ENCODE measurements at places on chromosomes 1 and 21.

DNA sequence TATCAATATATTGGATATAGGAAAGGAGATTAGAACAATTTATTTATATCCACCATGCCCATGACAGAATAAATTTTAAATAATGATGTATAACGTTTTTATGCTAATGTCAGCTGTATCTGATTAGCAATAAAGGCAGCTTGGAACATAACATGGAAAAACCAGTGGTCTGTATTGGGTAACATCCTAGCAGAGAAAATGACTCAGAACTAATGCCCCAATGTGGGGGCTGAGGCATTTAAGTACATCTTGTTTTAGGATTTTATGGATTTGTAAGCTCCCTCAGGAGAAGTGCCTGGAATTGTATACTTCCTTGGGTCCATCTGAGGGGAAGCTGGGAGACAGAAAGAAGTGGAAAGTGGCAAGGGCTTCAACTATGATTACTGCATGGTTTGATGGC lies 82.3 kb downstream of the HMCN1 start:
- DNase-seq, result no peak

GRCh38 chr1:61980561-61980960 lies 214.1 kb upstream of the L1TD1 start:
- no peak for DNase-seq

- no peak for DNase-seq
Observed at GRCh38 chr21:42092771-42093170, 21.7 kb downstream of the UMODL1 start.

- no peak for DNase-seq
Observed at GRCh38 chr1:113891631-113892220, 4.3 kb upstream of the BCL2L15 start.

- DNase-seq, result no peak
Observed at GRCh38 chr1:113963281-113963906, 15.9 kb upstream of the OLFML3 start.

- DNase-seq, result no peak
Observed at GRCh38 chr1:203287109-203287893, 18.0 kb upstream of the BTG2 start.

DNA sequence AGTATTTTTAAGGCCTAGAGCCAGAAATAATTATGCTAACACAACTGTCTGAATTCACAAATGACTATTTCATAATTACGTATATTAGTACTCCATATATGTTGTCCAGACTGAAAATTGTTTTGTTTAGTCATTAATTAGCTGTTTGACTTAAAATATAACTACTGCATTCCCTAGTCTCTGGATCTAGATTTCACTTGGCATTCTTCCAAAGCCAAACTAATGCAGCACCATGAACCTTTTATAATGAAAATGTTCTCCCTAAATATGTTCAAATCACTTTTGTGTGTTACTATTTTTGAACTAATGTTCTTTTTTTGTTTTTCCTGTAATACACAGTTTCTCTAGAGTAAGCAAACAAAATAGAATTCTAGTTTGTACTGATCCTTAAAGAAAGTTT lies 46.1 kb downstream of the CAMTA1 start:
- no peak for DNase-seq

GRCh38 chr21:40299451-40299850 lies 432.2 kb downstream of the PCP4 start:
- no peak for DNase-seq

DNA sequence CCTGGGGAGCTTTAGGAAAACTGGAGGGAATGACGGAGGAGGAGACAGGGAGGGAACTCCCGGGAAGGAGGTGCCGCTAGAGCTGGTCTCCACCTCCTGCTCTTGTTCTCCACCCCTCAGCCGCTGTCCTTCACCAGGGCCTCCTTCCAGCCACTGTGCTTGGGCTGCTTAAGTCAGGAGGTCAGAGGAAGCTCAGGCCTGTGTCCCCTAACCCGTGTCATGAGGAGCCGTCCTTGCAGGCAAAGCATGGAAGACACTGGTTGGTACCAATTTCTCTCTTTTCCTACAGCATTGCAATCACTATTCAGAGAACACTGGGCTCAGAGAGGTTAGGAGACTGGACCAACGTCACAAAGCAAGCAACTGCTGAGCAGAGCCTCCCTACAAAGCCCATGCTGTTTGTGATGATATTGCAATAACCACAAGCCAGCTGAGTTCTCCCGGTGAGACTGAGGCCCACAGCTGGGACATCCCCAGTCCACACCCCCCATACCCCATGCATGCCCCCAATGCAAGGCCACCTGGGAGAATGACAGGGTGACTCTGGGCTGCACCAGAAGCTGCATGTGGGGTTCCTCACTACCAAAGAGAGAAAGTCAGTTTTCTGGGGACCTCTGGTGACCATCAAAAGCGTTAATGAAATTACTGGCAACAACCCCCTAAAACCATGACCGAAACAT lies 427.5 kb downstream of the NPHP4 start:
- DNase-seq, result no peak

DNA sequence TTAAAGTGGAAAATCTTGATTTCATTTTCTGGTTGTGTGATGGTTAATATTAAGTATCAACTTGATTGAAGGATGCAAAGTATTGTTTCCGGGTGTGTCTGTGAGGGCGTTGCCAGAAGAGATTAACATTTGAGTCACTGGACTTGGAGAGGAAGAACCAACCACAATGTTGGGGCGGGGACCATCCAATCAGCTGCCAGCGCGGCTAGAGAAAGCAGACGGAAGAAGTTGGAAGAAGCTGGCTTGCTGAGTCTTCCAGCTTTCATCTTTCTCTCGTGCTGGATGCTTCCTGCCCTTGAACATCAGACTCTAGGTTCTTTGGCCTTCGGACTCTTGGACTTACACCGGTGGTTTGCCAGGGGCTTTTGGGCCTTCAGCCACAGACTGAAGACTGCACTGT lies 832.6 kb upstream of the TMPRSS15 start:
- no peak for DNase-seq

- no peak for DNase-seq
Observed at GRCh38 chr1:2160451-2161300, 33.9 kb downstream of the FAAP20 start.

DNA sequence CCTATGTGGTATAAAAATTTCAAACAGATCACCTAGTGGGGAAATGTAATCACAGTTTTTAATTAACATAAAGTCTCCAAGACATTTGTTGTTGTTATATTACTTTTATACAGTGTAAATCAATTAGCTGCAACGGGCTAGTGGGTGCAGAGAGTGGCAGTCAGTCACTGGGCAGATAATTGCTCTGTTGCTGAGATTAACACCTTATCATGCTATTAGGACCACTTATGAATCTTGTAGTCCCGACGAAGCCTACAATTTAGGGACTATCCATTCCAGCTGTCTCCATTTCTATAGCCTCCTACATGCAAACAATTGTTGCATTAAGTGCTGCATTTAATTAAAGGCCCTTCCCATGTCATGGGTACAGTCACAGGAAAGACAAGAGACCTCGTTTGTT lies 158.9 kb upstream of the PROX1 start:
- DNase-seq, result no peak

GRCh38 chr1:170133766-170134495 lies 11.8 kb upstream of the NTMT2 start:
- DNase-seq, result no peak

DNA sequence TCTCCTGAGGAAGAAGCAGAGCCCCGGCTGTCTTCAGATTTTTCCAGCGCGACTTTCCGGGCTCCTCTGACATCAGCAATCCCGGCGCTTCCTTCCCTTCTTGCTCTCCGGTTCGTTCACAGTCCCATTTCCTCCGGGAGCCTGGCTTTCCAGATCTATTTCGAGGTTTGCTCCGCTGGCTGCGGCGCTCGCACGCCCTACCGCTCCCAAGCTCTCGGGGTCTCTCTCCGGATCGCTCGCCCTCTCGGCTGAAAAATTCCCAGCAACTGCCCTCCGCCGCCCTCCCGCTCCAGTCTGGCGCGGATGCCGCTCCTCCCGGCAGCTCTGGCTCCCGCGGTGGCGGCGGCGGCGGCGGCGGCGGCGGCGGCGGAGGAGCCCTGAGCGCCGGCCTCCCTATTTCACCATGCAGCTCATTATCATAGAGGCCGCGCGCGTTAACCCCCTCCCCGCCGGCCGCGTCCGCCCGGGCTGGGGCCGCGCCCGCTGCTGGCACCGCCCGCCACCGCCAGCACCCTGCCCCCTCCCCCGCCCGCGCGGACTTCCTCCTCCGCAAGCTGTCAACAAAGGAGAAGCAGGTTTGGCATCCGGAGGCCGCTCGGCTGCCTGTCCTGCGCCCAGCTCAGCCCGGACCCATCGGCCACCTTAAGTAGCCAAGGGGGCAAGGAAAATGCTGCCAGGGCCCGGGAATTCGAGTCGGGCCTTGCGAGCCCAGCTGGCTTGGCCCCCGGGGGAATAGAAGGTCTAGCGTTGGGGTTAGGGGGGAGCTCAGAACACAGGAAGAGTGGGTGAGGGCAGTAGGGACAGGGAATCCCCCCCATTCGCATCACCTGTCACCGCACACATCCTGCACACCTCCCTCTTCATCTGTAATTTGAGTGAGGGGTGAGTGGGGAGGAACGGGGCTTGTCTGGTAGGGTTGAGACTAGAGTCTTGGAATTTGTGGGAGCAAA lies at the start of gene PLXNA2:
Gene PLXNA2 (minus strand): TSS at position 418 of the 950 bp plus-strand sequence. CDS start 26,462 bp downstream, outside the sequence.
- peak; percentile 19 for DNase-seq

DNA sequence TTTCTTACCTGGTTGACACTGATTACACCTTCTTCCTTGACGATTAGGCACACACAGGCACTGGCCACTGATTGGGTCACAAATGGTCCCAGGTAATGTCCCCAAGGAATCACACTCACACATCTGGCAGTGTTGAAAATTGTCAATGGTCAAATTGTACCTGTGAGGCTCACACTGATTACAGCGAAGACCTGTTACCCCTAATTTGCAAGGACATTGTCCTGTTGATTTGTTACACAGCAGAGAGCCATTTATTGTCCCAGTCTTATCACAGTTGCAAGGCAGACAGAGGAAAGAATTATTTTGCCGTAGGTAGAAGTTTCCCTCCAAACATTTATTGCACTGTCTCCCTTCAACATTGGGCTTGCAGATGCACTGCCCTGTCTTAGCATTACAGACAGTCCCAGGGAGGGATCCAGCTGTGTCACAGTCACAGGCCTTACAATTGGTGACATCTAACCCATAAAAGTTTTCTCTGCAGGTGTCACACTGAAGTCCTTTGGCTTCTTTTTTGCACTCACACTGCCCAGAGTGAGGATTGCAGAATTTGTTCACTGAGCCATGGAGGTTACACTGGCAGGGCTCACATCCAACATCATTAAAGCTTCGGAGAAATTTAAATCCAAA lies 176.6 kb downstream of the USH2A start:
- no peak for DNase-seq

GRCh38 chr1:77874804-77875445 lies 13.5 kb upstream of the NEXN start:
- DNase-seq, result no peak

- no peak for DNase-seq
Observed at GRCh38 chr1:90841473-90841872, 124.4 kb upstream of the BARHL2 start.

DNA sequence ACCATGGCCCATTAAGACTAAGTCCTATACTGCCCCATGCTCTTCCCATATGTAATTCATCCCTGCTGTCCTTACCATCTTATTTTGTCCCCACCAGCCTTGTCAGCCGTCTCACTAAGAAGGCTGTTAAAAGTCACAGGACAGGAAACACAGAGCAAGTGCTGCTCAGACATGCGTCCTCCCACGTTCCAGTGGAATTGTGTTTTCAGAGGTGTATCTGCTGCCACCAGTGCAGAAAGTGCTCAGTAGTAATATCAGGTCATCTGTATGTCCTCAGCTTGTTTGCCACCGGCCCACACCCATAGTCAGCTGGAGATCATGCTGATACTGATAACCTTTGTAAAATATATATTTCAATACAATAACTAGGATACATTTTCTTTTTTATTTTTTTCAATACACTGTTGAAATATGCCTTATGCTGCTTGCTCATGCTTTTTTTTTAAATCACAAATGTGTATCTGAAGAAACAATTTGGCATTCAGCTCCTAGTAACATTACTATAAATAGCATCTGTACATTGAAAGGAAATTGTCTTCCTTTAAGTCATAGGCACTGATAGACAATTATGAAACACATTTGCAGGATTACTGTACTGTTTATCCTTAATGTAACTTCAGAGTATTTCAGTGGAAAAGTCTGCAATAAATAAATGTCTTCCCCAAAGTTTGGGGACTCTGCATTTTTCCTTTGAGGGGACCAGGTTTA lies 156.9 kb downstream of the EDEM3 start:
- DNase-seq, result no peak

- no peak for DNase-seq
Observed at GRCh38 chr1:117096951-117097408, 24.6 kb downstream of the TRIM45 start.

DNA sequence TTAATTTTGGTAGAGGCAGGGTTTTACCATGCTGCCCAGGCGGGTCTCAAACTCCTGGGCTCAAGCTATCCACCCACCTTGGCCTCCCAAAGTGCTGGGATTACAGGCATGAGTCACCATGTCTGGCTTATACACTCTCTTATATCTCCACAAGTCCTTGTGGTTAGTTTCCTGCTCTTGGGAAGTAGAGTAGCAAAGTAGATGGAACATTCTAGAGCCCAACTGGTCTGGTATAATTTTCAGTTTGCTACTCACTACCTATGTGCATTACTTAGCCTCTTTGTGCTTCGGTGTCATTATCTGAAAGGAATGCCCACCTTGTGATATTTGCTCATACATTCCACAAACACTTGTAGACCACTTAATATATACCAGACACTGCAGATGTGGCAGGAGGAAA lies 96.6 kb upstream of the IPO9 start:
- no peak for DNase-seq

DNA sequence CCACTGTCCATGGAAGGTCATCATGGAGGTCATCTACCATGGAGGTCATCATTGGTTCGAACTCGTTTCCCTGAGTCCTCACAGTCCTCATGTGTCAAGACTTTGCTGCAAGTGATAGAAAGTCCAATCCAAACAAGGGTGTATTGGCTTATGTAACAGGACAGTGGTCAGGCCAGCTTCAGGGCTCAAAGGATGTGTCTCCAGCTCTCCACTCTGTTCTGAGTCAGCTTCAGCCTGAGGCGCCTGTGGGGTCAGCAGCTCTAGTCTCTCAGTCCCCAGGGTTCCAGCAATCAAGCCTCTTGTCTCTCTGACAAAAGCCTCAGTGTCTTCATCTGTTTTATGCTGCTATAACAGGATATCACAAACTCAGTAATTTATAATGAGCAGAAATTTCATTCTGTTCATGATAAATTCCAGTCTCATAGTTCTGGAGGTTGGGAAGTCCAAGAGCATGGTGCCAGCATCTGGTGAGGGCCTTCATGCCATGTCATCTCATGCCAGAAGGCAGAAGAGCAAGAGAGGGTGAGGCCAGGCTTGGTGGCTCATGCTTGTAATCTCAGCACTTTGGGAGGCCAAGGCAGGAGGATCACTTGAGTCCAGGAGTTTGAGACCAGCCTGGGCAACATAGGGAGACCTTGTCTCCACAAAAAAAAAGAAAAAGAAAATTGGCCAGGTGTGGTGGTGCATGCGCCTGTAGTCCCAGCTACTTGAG lies 19.5 kb downstream of the A3GALT2 start:
- no peak for DNase-seq

GRCh38 chr21:41217671-41218385 lies 49.9 kb downstream of the BACE2 start:
- no peak for DNase-seq

DNA sequence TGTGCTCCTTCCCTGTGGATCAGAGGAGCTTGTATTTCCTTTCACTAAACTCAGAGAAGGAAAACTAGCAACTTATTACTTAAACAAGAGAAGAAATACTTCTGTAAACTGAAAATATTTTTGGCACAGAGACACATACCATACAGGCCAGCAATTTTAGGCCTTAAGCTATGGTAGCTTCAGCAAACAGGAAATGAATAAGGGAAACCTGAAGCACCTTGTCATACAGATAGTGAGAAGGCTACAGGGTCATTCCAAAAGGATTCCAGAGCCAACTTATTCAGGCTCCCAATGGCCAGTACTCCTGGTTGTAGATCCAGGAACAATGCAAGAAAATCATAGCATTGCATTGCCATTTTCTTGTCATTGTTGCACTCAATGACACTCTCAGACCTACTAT lies 9.1 kb upstream of the KYAT3 start:
- DNase-seq, result no peak

Measured in stimulated activated CD4-positive, alpha-beta T cell treated with anti-CD3 and anti-CD28 coated beads, TNF-alpha, amount 100 ng/mL, for 1 hour (primary cell).